Skin of body (tissue), 3 donors: ENCODE measurements at places on chromosomes 3 and 15. TPM values are rescaled to one million over a fixed set of nuclear protein-coding genes. Genes with fewer than 3 reads are reported as not detected.

DNA sequence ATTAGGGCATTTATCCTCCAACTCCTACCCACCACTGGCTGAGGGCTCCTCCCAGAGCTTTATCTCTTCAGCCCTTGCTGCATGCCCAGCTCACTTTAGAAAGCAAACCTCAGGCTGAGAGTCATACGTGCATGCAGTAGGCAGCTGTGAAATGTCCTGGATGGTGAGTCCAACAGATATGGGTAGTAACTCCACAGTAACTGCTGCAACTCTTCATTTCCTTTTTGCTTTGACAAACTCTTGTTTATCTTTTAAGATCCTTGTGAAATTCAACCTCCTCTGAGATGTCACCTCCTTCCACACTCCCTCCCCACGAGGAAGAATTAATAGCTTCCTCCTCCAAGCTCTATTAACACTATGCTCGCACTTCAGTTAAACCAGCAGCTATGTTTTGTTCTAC, 35.9 kb upstream of the CTNNB1 start:
- no peak for DNase-seq

Gene GCSAM
- total RNA-seq, result 1.2 TPM

Gene EPHB3
- 44.4 TPM for total RNA-seq

GRCh38 chr15:80776420-80777045, 2.6 kb upstream of the CEMIP start:
- DNase-seq, result peak; percentile 46

GRCh38 chr3:11924518-11924917, 77.8 kb upstream of the TAMM41 start:
- no peak for DNase-seq

Gene CCDC80
- 201 TPM for total RNA-seq

- DNase-seq, result no peak
Observed at GRCh38 chr15:70036585-70037291, 61.0 kb downstream of the TLE3 start.

DNA sequence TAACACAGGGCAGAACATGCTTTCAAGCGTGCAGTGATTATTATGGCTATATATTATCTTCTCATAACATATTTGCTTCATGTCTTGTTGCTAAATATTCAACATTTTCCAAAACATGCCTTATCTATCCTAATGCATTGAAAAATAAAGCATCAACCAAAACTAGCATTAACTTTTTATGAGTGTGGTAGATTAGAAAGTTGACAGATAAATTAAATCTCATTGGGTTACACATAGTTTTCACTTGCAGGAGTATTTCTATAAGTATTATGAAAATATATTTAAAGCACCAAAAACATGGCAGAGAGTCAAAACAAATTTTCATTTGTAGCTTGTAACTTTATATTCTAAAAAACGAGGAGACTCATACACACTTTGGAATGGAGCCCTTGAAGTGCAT, 141.5 kb downstream of the CADM2 start:
- no peak for DNase-seq

Gene IL20RB
- 15.8 TPM for total RNA-seq

Gene RTP3
- total RNA-seq, result not detected

Gene FETUB
- total RNA-seq, result 0.49 TPM

- DNase-seq, result no peak
Observed at GRCh38 chr3:62554264-62554799, 181.0 kb upstream of the FEZF2 start.

DNA sequence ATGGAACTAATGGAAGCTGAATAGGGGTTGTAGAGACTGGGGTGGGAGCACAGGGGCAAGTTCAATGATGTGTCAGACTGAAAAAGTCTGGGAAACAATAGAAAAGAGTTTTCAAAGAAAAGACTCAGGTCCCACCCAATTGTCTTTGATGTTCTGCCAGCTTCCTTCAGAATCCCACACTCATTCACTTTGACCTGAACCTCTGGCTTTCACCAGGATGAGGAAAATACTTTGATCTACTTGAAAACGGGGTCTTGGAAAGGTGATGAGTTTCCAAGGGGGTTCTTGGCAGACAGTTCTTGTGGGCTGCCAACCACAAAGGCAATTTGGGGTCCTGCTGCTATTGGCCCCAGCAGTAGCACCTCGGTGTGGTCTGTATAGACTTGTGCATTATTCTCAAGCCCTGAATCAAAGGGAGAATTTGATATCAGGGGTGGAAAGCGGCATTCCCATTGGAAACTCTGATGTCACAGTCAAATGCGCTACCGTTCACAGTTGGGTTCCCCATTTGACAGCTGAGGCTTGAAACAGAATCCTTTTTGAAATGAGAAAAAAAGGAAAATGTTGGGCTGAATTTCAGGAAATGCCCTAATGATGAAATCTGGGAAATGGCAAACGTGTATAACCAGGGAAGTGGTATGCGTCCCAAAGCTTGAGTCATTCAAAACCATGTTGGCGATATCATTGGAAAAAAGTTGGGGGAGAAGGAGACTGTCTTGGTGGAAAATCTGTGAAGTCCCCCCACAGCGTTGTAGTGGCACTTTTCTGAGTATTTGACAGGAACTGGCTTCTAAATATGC, 229.2 kb upstream of the LRTM1 start:
- no peak for DNase-seq

- no peak for DNase-seq
Observed at GRCh38 chr3:3468596-3468995, 289.1 kb upstream of the CRBN start.

Gene ENTPD3
- total RNA-seq, result 0.79 TPM

- no peak for DNase-seq
Observed at GRCh38 chr3:50112462-50112861, 23.7 kb downstream of the RBM5 start.

DNA sequence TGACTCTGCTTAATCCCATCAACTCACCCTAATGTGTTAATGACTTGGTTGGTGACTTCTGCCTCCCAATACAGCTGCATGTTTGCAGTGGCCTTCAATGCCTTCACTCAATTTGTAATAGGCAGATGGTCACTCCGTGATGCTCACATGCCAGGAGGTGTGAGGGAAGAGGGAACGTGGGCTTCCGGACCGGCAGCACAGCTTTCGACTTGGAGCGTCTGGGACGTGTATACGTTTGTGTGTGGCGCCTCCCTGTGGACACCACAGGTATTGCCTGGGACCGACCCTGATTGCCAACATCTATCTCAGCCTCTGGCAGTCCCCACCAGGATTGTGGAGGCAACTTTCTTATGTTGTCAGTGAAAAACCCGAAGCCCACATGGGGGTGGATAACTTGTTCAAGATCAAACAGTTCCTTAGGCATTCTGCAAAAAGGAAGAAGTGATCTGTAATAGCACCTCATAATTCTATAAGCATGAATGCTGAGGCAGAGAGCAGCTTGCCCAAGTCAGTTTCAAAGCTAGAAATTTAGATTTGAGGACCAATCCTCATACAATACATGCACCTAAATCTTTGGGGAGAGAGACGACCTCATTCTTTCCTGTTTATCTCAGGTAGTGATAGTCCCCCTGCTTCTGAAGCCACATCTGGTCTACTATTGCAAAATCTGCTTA, 16.9 kb downstream of the MRPL46 start:
- DNase-seq, result no peak

Gene GOLGA8G
- not detected for total RNA-seq

Gene CDHR4
- total RNA-seq, result not detected

GRCh38 chr3:177071496-177072156, 125.7 kb downstream of the TBL1XR1 start:
- no peak for DNase-seq

GRCh38 chr3:184523825-184524615, 37.6 kb upstream of the EPHB3 start:
- DNase-seq, result no peak

DNA sequence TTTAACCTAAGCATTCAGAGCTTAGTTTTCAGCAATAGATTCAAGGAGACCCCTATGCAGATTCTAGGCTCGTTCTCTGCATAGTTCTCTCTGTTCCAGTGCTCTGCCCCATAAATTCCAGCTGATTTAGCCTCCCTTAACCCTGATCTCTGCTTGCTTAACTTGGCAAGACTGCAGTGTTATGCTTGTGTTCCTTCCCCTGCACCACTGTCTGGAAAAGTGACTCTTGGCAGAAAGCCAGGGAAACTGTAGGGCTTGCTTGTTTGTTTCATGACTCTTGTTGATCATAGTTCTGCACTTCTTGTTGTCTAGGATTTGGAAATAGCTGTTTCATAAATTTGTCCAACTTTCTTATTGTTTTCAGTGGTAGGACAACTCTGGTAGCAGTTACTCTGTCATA, 40.1 kb downstream of the ANAPC13 start:
- DNase-seq, result peak; percentile 30

- peak; percentile 20 for DNase-seq
Observed at GRCh38 chr3:155664925-155665695, 79.8 kb downstream of the PLCH1 start.

DNA sequence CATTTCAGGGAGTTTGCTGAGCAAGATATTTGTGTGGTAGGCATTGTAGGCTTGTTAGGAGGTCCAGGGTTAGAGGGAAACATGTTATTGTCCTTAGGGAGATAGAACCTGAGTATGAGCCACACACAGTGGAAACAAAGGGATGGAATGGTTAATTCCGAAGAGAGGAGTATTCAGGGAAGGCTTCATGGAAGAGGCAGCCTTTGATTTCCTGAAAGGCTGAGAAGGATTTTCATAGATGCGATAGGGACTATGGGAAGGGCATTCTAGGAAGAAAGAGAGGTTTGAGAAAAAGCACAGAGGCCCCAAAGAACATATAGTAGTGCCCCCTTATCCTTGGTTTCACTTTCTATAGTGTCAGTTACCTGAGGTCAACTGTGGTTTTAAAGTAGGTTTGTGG, 81.7 kb downstream of the RAB11A start:
- no peak for DNase-seq

DNA sequence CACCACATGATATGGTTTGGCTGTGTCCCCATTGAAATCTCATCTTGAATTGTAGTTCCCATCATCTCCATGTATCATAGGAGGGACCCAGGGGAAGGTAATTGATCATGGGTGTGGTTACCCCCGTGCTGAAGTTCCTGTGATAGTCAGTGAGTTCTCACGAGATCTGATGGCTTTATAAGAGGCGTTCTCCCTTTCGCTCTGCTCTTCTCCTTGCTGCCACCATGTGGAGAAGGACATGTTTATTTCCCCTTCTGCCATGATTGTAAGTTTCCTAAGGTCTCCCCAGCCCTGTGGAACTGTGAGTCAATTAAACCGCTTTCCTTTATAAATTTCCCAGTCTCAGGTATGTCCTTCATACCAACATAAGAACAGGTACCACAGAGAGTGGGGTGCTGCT, 21.9 kb downstream of the OSTN start:
- DNase-seq, result no peak

- DNase-seq, result no peak
Observed at GRCh38 chr15:79206940-79207339, 75.6 kb upstream of the ANKRD34C start.

DNA sequence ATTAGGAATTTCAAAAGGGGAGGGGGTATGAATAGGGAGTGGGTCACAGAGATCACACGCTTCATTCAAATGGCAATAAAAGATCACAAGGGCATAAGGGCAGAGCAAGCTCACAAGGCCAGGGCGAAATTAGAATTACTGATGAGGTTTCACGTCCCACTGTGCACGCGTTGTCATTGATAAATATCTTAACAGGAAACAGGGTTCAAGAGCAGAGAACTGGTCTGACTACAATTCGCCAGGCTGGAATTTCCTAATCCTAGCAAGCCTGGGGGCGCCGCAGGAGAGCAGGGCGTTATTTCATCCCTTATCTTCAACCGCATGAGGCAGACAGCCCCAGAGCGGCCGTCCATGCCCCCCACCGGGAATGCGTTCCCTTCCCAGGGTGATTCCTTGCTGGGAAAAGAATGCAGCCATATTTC, 18.1 kb upstream of the SMCO1 start:
- DNase-seq, result no peak

DNA sequence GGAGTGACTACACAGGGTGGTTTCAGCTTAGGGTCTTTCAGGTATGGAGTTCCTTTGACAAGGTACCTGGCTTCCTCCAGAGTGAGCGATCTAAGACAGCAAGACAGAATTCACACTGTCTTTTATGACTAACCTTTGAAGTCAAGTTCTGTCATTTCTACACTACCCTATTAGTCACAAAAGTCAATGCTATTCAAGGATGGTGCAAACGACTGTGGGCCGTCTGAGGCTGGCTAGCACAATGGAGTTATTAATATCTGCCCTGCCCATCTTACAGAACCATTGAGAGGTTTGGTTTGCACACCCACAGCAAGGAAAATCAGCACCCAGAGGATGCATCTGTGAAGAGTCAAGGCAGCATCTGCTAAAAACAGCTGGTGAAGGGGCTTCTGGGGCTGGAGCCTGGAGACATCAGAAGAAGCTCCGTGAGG, 62.9 kb upstream of the XCR1 start:
- no peak for DNase-seq

Gene ADAMTSL3
- 16.9 TPM for total RNA-seq

Gene FBXO40
- total RNA-seq, result 0.59 TPM

DNA sequence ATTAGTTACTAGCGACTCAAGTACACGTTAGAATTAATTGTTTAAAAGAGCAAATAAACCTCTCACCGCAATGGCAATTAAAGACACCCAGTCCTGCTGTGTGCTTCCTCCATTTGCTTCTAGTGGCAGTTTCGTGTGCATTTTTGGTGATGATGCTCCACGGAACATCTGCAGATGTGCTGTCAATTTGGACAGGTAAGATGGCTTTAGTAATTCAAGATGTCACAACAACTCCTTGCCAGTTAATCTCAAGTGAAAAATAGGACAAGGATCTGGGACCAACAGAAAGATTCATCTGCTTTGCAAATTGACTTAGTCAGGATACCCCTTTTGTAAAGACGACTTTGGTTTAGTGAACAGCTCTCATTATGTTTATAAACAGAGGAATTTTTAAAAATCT, 320.9 kb downstream of the GABRB3 start:
- no peak for DNase-seq

DNA sequence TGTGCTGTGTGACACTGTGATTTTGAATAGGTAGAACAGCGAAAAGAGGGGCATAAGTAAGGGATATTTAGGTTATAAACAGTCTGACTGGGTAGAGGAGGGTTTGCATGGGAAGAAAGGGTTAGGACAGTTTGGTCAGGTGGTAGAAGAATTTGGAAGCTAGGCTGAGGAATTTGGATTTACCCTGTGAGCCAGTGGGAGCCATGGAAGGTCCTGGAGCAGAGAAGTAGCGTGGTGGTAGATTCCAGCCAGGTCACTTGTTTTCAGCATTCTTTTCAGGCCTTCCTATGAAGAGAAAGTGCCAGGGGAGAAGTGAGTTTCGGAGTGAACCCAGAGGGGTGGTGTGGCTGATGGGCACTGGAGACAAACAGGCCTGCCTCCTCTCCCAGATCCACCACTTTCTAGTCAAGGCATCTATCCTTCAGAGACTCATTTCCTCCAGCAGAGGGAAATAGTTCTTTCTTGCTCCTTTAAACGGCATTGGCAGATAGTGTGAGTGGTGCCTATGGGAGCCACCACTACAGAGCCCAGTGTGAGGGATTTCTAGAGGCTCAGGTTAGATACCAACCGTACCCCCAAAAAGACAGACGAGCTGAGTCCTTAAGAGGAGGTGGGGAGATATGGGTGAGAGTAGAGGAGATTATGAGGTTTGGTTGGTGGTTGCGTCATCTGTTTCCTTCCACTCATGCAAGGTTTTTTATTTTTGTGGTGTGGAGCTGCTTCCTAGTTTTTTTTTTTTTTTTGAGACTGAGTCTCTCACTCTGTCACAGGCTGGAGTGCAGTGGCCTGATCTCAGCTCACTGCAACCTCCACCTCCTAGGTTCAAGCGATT, 21.2 kb downstream of the PXK start:
- DNase-seq, result no peak

GRCh38 chr3:118550556-118550955, 484.1 kb downstream of the IGSF11 start:
- DNase-seq, result no peak

Gene RASGRF1
- total RNA-seq, result 0.30 TPM
